Cortex of kidney (tissue), 1 donor: ENCODE measurements at places on chromosomes 5 and 9.

- no peak for DNase-seq
These were observed 24.9 kb downstream of the MELK start for GRCh38 chr9:36597412-36598178.

DNA sequence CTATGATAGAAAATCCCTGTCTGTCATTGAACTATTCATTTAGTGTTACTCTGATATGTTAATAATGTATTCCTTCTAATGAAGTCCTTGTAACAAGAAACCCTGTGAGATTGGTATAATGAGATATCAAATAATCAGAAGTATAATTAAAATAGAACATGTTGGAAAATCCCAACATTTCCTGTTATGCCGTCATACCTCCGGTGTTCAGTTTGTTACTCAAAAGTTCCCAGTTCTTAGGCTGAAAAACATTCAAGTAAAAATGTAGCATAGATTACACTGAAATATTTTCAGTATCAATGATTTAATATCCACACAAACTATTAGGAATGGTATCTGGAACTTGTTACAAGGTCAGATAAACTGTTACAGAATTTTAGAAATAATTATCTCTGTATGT lies 227.5 kb downstream of the GNA14 start:
- DNase-seq = no peak

DNA sequence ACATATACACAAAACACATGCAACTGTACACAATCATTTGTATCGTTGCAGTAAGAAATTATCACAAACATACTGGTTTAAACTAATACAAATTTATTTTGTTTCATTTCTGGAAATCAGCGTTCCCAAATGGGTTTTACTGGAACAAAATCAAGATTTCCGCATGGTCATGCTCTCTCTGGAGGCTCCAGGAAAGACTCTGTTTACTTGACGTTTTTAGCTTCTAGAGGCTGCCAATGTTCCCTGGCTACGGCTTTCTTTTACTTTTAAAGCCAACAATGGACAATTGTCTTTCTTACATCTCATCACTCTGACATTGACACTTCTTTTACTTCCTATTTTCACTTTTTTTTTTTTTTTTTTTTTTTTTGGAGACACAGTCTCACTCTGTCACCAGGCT lies 793.1 kb downstream of the CDH9 start:
- no peak for DNase-seq

DNA sequence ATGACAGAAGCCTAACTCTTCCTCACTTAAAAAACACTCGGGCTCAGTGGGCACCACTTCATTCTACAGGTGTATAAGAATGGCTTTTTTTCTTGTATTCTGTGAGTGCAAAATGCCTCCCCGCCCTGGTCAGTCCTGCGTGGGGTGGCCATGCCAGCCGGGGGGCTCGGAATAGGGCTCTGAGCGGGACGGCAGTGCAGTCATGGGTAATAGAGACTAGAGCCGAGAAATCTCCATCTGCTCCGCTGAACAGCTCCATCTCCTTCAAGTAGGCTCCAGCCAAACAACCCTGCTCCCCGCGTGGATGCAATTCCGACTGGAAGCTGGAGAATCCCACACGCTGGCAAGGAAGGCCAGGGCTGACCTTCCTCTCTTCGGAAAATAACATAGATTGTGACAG lies 317.0 kb upstream of the IRX4 start:
- DNase-seq = no peak

GRCh38 chr9:111843971-111844370 lies 49.2 kb upstream of the SHOC1 start:
- no peak for DNase-seq

GRCh38 chr5:7795306-7795705 lies 55.6 kb downstream of the CFAP90 start:
- DNase-seq = no peak

DNA sequence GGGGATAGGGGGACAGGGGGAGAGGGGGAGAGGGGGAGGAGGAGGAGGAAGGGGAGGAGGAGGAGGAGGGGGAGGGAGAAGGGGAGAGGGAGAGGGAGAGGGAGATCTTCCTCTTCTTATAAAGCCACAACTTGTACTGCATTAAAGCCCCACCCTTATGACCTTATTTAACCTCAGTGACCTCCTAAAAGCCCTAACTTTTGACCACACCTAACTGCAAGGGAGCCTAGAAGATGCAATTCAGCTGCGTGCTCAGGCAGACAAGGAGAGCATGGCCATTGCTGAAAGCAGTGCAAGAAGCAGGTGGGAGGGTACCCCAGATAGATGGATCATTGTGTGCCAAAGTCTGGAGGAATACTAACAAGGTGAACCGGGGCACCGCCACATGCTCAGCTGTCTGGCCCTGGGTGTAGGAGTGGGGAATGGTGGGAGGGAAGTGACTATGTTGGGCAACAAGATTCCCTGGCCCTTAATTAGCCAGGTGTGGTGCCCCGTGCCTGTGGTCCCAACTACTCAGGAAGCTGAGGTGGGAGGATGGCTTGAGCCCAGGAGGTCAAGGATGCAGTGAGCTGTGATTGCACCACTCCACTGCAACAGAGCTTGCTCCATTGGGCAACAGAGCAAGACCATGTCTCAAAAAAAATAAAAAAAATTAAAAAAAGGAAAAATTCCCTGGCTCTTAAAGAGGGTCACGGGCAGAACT lies 125.4 kb upstream of the BOD1 start:
- DNase-seq = no peak

- DNase-seq = no peak
These were observed 176.7 kb upstream of the HMHB1 start for GRCh38 chr5:143635146-143635752.

DNA sequence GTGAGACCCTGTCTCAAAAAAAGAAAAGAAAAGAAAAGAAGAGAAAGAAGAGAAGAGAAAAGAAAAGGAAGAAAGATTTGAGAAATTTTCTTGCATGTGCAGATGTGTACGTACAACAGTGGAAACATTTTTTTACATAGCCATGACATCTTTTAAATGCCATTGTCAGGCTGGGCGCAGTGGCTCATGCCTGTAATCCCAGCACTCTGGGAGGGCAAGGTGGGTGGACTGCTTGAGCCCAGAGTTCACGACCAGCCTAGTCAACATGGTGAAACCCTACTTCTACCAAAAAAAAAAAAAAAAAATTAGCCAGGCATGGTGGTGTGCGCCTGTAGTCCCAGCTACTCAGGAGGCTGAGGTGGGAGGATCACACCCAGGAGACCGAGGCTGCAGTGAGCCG lies 6.6 kb downstream of the LMAN2 start:
- no peak for DNase-seq

DNA sequence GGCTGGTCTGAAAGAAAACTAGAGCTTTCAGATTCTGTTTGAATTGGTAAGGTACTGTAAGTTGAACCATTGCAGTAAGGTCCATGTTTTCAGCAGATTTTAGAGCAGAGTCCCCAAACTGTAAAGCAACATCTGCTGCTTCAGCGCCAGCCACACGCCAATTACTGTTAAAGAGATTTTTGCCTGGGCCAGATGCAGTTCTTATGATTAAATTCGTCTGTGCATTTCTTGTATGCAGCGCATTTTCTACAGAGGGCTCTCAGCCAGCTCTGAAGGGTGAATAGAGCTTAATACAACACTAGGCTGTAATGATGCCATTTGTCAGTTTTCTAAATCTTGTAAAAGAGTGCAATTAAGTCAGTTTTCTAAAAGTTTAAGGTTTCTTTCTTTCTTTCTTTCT lies 246.3 kb downstream of the COX7C start:
- DNase-seq = no peak

GRCh38 chr9:111058166-111058565 lies 19.9 kb upstream of the LPAR1 start:
- DNase-seq = no peak

DNA sequence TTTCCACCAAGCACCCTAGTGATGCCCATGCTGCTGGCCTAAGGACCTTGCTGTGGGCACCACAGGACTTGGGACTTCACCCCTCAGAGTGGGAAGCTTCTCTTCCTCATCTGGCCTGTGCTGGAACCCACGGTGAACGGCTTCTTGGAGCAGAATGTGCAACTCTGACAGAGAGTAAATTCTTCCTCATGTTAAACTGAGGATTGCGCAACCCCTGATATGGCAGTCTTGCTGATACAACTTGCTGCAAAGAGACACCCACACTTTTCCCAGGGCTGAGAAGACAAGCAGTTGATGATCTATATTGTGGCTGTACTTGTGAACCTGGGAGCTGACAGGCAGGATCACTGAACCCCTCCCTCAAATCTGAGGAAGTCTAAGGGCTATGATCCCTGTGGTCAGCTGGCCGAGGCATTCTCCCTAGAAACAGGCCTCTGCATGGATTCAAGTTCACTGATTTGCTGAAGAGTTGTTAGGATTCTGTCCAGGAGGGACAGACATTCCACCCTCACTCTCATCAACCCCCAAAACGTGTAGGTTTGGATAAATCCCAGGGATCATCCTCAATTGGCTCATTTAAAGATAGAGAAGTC lies 307.2 kb downstream of the MTRR start:
- DNase-seq = no peak

DNA sequence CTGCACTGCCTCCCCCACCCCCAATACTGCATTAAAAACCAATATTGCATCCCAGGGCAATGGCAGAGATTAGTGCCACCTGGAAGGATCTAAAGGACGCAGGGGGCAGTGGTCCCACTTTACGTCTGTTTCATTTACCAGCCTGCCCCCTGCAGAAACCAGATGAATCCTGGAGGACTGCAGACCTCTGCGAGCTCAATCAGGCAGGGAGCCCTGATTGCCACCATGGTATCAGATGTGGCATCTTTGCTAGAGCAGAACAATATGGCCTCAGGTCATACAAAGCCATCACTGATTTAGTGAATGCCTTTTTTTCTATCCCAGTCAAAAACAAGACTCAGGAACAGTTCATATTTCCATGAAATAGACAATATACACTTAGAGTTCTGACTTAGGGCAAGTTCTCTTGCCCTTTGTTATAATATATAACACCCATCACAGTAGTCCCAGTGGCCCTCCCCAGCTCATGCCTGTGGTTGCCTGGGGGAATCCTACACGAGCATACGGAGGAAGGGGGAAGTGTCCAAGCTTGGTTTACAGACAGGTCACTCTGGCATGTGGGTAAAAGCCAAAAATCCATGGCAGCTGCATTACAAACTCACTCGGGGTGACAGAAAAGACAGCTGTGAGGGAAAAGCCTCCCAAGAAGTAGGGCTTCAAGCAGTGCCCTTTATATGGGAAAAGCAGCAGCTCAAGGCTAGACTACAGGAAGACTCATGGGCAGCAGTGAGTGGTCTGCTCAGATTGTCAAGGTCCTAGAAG lies 85.1 kb downstream of the MED27 start:
- no peak for DNase-seq

DNA sequence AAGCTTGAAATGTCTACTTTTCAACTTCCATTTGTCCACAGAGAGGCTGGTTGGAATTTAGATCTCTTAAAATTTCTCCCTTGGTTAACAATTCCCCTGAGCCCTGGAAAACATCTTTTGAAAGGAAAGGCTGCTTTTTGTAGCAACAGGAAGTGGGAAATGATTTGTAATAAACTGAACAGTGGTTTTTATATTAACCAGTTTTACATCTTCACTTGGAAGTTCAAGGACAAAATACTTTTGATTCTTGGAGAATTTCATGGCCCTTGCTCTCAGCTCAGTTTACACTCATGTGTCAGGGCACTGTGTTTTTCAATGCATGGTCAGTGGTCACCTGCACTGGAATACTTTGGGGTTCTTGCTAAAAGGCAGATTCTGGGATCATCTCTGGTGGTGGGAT lies 9.9 kb downstream of the MLANA start:
- DNase-seq = no peak
